COR-L47 (cell line): ENCODE measurements at places on chromosomes 5 and 9.

DNA sequence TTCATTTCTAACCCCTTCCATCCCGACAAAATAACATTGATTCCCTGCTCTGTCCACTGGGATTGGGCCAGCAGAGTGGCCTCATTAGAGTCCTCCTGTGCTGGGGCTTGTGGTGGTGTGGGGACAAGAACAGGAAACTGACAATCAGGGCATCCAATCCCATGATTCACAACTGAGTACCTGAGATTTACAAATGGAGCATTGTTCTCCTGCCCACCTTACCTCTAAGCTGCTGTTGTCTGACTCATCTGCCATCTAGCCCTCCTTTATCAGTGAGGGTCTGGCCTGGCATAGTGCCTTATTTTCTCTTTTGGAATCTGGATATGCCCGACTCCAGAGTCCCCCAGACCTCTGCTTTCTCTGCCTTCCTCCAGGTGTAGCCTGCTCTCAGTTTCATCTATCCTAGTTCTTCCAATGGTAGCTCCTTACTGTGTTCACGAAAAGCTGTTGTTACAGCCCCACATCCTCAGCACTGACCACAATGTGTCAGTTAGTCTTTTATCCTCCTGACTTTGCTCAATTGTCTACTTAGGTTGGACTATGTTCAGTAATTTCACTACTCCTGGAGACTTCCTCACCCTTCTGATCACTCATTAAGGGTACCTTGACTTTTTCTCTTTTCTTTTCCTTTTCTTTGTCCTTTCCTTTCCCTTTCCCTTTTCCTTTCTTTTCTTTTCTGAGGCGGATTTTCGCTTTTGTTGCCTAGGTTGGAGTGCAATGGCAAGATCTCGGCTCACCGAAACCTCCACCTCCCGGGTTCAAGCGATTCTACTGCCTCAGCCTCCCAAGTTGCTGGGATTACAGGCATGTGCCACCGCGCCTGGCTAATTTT is 13.4 kb downstream of the WNT8A start:
- no peak for DNase-seq

DNA sequence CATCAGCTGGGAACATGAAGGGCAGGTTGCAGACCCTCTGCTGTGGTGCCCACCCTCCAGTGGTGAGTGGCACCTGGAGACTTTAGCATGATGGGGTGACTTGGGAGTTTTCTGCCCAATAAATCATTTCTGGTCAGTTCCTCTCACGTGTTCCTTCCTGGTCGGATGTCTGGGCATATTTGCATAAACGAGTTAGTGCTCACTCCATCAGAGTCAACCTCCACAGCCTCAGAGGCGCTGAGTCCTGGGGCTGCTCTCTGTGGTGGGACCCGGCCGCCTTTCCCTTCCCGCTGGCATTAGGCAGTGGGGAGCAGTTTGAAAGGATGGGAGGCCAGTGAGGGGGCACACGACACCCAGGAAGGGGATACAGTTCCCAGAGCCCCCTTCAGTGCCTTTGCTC is 114.0 kb upstream of the FCN2 start:
- no peak for DNase-seq

DNA sequence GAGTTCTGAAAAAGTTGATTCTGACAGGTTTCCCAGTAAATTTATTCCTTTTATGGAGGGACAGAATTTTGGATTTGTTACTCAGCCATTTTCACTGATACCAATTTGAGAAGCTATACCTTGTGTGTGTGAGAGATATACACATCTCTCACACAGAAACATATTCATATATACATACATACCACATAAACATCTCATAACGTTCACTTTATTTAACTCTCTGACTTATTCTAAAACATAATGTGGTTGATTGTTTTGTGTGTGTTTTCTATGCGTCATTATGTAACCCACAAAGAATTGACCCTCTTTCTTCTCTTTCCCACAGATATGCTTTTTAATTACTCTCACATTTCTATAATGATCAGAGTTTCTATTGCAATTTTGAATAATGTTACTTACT is 570.8 kb upstream of the TLE4 start:
- DNase-seq, result no peak

- peak; percentile 19 for DNase-seq
Measured at GRCh38 chr9:19641046-19641445, 147.8 kb downstream of the SLC24A2 start.

DNA sequence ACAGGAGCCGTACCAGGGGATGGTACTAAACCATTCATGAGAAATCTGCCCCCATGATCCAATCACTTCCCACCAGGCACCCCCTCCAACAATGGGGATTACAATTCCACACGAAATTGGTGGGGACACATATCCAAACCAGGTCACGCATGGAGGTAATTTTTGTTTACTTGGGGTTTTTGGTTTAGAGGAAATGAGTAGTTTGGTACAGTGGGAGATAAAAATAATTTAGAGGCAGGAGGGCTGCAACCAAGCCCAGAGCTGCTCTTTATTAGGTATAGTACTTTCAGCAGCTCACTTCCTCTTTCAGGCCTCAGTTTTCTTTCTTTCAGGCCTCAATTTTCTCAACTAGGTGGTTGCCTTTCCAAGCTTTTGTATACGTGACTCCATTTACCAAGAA is 23.2 kb downstream of the PRUNE2 start:
- DNase-seq, result no peak

DNA sequence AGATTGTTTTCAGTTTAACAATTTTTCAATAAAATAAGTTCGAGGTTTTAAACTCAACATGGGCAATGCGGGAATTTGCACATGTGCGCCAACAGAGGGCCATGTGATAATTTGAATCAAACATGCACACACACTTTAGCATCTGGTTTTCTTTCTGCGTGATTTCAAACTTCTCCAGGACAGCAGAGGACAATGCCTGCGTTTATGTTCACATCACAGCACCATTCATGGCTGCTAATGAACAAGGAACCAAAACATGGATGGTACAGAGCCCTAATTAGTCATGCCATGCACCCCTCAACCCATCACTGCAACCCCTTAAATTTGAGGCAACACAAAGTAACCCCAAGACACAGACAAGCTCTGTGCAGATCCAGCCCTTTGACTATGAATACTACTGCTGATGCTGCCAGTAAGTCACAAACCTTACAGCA is 2.8 kb downstream of the SHC3 start:
- DNase-seq, result no peak

DNA sequence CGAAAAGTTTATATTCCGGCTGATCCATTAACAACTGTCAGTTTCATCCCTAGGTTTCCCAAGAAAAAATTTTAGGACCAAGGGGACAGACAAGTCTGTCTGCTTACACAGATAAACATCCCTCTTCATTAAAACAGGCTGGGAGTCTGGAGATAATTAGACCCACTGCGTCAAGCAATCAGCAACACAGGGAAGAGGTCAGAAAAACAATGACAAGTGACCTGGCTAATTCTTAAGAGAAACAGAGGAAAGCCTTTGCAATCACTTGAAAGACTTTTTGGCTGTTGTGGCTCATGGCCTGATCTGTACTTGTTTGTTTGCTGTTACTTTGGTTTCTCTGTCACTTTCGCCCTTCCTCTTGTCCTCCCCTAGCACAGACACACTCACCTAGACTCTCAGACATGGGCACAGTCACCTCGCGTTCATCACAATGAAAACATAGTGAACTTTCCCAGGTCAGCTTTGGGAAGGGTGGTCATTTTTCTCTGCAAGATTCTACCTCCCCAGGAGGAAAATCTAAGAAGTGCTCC is 2.9 kb upstream of the CCDC192 start:
- peak; percentile 31 for DNase-seq

DNA sequence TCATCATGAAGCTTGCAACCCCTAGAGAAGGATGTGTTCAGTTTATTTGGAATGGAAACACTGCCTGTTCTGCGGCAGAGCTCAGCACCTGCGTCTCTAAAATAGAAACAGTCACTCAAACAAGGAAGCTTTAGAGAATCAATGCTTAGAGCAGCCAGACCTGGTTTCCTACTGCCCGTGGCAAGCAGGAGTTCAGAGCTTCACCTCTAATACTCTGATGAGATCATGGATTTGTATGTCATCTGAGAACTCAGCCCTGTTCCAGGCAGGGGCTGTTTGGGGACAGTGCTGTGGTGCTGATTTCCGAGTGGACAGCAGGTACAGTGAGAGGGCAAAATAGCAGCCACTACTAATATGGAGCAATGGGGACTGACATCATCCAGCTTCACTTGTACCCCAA is 236.0 kb upstream of the IRX1 start:
- no peak for DNase-seq

DNA sequence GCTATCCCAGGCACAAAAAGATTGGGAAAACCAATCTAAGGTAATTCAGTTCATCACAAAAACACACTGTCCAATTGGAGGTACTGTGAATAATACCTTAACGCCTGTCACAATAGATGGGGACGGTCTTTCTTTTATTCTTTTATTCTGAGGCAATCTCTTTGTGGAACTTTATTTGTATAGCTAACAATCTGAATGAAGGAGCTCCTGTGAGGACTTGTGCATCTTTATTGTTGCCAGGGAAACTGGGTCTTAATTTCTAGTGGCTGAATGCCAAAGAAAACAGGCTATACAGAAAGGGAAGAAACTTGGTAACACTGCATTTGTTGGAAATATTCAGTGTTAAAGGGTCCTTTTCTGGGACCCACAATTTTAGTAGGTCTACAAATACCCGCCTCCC is 546.9 kb upstream of the C9orf72 start:
- peak; percentile 96 for DNase-seq

GRCh38 chr9:133327834-133328484 is 8.0 kb downstream of the SURF6 start:
- DNase-seq, result no peak

DNA sequence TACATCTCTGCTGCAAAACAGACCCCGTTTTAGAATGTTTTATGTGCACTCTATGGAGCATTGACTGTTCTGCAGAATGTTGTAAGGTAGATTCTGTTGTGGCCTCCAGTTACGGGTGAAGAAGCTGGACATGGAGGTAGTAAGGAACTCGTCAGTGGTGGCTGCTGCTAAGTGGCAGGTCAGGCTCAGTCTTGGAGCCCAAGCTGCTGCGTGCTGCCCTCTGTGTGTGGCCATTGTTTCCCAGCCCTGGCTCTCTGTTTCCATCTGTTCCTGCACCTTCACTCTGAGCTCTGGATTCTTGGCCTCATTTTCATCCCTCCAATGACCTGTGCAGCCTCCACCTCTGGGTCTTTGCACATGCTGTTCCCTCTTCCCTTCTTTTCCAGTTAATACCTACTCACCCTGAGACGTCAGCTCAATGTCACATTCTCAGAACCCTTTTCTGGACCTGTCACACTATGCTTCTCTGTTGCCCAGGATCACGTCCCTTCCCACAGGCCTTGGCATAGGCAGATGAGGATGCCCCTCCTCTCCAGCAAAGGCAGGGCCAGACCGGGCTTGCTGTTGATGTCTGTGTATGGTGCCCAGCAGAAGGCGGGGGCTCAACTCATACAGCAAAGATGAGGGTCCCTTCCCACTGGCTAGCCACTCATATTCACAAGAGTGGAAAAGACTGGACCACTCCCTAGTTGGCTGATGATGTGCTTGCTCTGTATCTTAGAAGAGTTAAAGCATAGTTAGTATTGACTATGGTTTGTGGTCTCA is 97.6 kb downstream of the TENT4A start:
- DNase-seq, result no peak

DNA sequence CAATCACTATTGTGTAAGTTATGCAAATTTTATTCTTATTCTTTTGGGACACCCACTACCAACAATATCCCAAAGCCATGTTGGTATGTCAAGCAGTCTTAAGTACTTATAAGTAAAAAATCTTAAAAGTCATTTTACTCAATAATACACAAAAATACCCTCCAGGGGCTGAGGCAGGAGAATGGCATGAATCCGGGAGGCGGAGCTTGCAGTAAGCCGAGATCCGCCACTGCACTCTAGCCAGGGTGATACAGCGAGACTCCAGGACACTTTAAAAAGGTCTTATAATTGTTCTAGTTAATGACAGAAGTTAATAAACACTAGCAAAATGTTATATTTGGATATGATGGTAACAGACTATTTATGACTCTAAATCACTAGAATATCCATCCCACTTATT is 16.8 kb downstream of the CLINT1 start:
- no peak for DNase-seq

GRCh38 chr9:128022886-128023285 is 42.1 kb upstream of the EEIG1 start:
- DNase-seq, result no peak

GRCh38 chr9:78582821-78583220 is 285.9 kb downstream of the PSAT1 start:
- DNase-seq, result no peak

DNA sequence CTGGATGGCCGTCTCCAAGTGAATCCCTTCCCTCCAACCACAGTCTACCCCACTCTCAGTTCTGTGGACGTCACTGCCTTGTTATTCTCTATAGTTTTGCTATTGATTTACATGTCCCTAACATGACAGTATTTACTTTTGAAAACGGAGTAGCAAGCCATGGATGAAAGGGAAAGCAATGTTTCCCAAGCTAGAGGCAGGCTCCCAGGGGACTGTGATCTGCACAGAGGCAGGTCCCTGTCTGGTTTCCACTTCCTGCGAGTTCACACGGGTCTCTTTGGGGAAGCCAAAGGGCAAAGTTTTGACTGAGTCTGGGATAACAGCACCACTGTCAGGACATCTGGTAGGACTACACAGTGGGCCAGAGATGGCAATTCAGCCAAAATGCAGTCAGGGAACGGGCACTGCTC is 12.7 kb downstream of the C9orf153 start:
- no peak for DNase-seq

GRCh38 chr9:131635285-131635684 is 90.0 kb downstream of the PRRT1B start:
- DNase-seq, result no peak

GRCh38 chr5:132086277-132086794 is 12.7 kb downstream of the CSF2 start:
- DNase-seq, result no peak

- no peak for DNase-seq
Measured at GRCh38 chr5:28523416-28523815, 1485.0 kb upstream of the CDH9 start.

DNA sequence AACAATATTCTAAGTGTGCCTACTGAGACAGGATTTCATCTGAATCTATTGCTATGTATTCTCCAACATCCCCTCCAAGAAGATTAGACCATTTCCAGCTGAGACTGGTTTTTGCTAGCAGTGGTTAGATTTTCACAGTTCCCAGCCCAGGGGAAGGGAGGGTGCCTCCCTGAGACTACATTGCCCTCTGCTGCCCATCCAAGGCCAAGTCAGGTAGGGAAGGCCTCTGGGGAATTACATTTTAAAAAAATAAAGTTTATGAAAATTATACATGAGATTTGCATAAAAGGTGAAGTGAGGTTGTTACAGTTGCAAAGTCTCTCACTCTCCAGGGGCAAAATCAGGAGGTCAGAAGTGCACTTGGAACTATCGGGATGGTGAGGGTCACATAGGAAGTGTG is 28.0 kb upstream of the SYK start:
- DNase-seq, result peak; percentile 35

- DNase-seq, result no peak
Measured at GRCh38 chr5:126872561-126873354, 95.8 kb downstream of the LMNB1 start.

GRCh38 chr5:107067395-107067794 is 603.3 kb downstream of the EFNA5 start:
- no peak for DNase-seq

- no peak for DNase-seq
Measured at GRCh38 chr5:149363936-149364335, 6.1 kb downstream of the PCYOX1L start.
